ENCODE measurements at places on chromosomes 7 and 10.

DNA sequence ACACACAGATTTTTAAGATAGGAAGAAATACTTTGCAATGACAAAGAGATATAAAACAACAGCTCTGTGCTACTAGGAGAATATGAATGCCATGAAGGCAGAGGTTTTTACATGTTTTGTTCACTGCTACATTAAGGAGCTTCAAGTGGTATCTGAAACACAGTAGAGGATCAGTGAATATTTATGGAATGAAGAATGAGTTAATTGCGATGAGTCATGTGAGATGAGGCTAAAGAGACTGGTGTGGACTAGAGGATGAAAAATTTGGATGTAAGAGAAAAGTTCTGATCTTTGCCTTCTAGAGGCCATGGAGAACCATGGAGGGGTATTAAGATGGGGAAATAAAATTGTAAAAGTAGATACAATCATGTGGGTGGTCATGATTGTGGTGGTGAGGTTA lies 434.2 kb downstream of the PHTF2 start:
- no peak for DNase-seq

DNA sequence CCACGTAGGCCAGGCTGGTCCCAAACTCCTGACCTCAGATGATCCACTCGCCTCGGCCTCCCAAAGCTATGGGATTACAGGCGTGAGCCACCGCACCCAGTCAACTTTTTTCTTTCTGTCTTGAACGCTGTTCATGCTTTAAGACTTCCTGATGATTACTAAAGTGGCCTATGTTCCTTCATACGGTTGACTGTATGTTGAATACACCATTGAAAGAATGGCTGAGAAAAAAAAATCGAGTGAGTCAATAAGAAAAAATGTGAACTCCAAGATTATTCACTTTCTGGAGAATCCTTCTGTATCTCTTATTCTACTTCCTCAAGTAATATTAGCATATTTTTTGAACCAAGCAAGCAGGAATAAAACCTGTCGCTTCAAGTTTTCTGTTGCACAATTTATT lies 955.0 kb downstream of the GATA3 start:
- DNase-seq: no peak

GRCh38 chr7:80187279-80187678 lies 52.6 kb downstream of the GNAI1 start:
- no peak for DNase-seq

DNA sequence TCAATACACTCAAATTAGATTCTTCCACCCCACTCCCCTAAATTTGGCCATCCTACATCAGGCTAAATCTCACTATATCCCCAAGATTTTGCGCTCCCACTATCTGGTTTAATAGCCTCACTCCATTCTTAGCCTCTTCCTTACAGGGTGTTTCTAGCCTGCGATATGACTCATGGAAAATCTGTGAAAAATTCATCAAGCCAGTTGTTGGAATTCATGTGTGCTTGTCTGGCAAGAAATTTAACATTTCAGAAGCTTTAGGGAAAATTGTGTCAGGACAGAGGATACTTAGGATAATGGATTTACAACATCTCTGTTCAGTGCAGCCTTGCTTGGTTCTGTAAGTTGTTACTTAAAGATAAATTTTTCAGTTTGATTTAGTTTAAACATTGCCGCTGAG lies 1249.9 kb upstream of the AUTS2 start:
- DNase-seq: no peak

- DNase-seq: peak; percentile 22
Observed at GRCh38 chr10:8438603-8439002, 384.1 kb downstream of the GATA3 start.

DNA sequence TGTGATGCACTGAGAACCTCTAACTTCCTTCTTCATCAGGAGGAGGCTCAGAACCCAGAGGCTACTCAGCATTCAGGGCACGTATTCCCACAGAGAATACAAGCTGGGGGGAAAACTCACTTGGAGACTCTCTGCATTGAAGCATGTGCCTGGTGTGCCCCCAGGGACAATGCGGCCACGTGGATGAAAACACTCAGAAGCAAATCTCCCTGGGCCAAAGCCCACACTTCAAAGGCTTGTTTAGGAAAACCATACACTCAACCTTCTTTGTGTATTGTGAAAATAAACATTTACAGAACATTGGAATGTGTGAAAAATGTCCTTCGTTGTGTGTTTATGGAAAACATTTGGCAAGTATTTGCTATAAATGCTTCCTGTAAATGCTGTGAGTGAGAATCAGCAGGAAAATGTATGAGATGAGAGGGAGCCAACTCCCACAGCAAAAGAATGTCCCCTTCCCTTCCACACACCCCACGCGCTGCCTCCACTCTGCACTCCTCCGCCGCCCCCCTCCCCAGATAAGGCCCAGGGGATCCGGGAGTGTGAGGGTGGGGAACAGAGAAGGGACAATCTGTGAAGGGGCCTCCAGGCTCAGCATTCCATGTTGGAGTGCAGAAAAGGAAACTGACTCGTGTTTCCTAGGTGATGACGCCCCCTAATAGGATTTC lies 339.5 kb downstream of the ELMO1 start:
- no peak for DNase-seq

DNA sequence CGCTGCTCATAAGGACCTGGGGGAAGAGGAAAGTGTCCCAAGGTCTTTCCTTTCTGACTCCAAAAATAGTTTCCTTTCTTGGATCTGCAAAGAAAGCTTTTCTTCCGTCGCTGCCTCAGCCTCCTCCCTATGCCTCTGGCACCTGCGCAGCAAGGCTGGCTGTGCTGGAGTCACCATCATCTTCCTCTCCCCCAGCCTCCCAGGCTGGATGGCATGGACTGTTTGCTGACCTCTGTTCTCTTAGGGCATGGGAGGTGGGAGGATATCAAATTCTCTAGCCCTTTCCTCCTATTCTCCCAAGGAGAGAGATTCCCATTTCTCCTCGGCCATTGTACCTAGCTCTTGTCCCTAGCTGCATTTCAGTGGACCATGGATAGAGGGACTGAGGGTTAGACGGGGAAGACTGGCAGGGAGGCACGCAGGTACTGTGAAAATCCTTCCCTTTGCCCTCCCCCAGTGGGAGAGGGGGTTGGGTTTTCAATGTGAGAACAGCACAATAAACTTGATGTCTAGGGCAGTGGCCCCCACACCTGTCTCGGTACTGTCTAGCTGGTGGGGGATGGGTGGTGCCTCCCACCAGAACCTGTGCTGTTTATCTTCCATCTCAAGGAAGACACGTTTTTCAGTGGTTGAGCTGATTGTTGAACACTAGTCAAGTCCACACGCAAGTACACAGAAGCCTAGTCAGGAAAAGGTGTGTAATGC lies 2.6 kb downstream of the PPP1R35 start:
- no peak for DNase-seq

DNA sequence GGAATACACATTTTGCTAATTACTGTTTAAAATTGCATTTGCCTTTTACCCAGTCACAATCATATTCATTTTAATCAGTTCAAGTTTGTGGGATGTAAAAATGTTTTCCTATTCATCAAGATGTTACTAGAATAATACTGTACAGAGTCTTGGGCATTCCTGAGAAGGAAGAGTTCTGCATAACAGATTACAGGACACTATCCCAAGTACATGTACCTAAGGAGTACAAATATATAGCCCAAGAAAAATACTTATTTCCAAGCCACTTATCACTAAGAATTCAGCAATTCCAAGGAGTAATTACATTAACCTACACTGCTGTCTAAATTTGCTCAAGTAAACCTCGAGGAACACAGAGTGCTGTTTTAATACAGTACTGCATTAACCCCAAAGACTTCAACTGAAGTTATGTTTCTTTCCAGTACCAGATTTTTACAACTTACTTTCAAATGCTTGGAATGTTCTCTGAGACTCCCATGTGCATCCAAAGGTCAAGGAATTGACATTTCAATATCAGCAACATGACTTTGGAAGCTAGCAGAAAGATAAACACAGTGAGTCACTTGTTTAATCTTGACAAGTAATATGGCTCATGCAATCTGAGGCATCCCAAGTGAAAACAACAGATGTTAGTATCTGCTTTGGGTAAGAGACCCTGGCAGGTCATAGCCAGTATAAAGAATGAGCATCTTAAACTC lies 125.4 kb upstream of the BET1 start:
- no peak for DNase-seq

- DNase-seq: no peak
Observed at GRCh38 chr7:70529436-70529835, 602.5 kb upstream of the GALNT17 start.

GRCh38 chr7:18529239-18529638 lies 33.7 kb downstream of the HDAC9 start:
- DNase-seq: no peak

DNA sequence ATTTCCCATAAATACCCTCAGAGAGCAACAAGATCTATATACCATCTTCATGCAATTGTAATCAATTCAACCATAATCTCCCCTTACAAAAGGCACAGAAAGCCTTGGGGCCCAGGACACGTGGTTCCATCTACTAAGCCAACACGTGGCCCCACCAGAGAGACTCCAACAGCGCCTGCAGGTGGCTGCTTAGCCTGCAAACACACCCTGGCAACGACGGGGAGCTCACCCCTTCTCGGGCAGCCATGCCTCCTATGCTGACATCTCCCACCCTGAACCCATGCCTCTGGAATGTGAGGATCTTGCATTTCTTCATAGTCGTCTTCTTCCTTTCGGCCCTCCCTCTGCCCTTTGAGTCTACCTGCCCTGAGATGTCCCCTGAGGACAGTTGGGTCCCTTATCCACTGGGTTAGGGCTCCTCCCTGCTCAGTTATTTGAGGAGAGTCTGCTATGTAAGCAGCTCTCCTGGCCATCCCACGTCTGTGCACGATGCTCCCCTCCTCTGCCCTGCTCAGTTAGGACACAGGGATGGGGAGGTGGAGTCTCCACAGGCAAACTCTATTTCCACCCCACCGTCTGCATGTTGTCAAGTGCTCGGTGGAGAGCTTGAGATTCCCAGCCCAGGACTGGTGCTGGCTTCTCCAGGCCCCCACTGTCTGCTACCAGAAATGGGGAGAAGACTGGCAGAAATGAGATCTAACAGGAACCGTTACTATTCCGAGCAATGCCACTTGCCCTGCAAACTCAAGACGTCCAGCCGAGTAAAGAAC lies 36.5 kb downstream of the EBF3 start:
- DNase-seq: no peak

DNA sequence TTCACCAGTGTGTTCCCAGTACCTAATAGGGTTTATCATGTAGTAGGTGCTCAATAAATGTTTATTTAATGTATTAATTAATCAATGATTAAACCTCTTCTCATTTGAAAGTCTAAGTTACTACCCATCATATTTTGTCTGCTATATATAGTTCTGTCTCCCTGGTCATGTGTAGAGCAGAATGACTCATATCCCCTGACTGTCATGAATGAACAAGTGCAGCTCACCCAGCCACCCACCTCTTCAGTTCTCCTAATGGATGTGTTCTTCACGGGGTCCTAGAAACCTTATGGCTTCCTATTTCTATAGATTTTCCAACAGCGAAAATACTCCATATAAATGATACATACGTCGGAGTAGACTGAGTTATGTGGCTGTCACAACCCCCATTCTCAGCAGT lies 64.5 kb downstream of the HIF1AN start:
- DNase-seq: no peak

- no peak for DNase-seq
Observed at GRCh38 chr7:82156893-82157292, 286.7 kb downstream of the CACNA2D1 start.

- no peak for DNase-seq
Observed at GRCh38 chr7:69272101-69272500, 326.2 kb upstream of the AUTS2 start.

GRCh38 chr7:118517275-118517674 lies 292.8 kb downstream of the ANKRD7 start:
- DNase-seq: no peak

DNA sequence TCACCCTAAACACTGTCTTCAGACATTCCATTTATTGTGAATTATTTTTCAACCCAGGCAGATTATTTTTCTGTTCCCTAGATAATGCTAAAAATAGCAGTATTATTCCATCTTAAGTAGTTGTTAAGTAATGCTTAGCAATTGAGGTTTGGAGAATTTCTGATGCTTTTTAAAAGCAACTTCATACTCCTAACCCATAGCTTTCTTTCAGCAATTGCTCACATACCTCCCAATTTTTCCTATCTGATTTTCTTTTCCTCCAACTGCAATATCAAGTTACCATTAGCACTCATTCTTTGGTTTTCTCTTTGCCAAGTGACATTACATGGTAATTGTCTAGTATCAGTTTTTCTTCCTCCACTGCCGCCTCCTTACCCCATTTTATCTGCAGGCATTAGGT lies 104.7 kb downstream of the GPR85 start:
- no peak for DNase-seq

- DNase-seq: no peak
Observed at GRCh38 chr10:115996031-115996430, 277.0 kb downstream of the GFRA1 start.

DNA sequence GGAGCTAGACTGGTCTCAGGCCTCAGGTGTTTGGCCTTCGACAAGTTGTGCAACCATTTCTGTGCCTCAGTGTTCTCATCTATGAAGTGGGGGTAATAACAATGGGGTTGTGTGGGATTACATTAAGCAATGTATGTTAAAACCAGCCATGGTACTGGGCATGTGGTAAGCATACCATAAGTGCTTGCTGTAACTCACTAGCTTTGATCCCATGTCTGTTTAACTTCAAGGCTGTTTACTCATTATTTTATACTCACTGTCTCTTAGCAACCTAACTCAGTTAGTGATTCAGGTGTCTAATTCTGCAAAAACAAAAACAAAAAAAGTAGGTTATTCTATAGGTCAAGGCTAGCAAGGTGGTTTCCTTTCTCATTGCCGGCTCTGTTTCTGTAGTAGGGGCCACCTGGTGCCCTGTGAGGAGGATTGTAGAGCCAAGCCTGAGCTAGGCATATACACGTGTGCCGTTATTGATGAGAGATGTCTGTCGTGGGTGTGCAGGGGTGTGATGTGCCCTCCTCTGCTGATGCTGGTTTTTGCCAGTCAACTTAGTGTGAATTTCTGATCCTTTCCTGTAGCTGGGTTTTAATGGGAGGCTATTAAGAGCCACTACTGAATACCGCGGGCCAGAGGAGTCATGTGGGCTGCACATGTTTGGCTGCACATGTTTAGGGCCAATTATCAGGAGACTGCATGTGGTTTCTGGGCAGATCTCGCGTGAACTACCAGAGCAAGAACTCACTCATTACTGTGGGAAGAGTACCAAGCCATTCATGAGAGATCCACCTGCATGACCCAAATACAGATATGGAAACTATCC lies 56.2 kb downstream of the EEPD1 start:
- DNase-seq: no peak

DNA sequence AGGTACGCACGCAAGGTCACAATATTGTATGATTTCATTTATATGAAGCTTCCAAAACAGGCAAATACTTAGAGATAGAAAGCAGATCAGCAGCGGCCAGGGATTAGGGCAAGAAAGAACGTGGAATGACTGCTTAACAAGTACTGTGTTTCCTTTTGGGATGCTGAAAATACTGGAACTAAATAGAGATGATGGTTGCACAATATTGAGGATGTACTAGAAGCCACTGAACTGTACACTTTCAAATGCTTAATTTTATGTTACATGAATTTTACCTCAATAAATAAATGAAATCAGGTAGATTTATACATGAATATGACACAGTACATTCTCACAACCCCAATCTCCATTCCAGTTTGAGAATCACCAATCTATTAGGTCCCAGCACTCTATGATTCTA lies 15.6 kb downstream of the SEM1 start:
- no peak for DNase-seq

All from activated naive CD4-positive, alpha-beta T cell treated with anti-CD3 and anti-CD28 coated beads for 36 hours (primary cell).